ENCODE measurements at places on chromosomes 3 and 15. TPM values are rescaled to one million over a fixed set of nuclear protein-coding genes. Genes with fewer than 3 reads are reported as not detected.
A peak's percentile ranks its signal among the peaks of the same experiment; 100 is the strongest.

The GOLGA6L24 gene
- not detected for total RNA-seq

The GOLGA6L4 gene
- 0.69 TPM for total RNA-seq

The DUOX1 gene
- total RNA-seq: under 0.01 TPM

The SIDT1 gene
- not detected for total RNA-seq

The AP3B2 gene
- total RNA-seq: 0.40 TPM

The CD80 gene
- not detected for total RNA-seq

The GRK7 gene
- total RNA-seq: not detected

The CLRN1 gene
- total RNA-seq: not detected

The ISLR gene
- 0.13 TPM for total RNA-seq

The ST8SIA2 gene
- 12.7 TPM for total RNA-seq

The CAND2 gene
- 2.1 TPM for total RNA-seq

The TRIM59 gene
- 45.5 TPM for total RNA-seq

DNA sequence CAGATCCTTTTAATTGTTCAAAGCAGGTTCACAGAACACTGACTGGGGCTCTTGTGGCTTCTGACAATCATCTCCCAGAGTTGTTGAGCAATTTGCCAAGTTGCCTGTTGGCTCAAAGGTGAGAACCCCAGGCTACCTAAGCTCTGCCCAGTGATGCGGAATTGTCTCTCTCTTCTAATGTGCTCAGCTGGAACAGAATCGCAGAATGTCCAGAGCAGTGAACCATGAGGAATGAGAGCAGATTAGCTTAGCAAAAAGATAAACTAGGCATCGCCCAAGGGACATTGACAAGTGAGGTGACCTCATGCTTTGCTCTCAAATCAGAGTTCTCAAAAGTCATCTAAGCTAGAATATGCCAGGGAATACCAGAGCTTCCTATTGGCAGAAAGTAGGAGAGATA, 148.1 kb downstream of the WDR76 start:
- DNase-seq: no peak

- peak; percentile 56 for DNase-seq
These were observed 70.0 kb upstream of the HEG1 start for GRCh38 chr3:125125821-125126245.

GRCh38 chr3:52057812-52058495, 1.6 kb upstream of the DUSP7 start:
- DNase-seq: no peak

- DNase-seq: no peak
These were observed 22.4 kb downstream of the ISG20 start for GRCh38 chr15:88661041-88661700.

DNA sequence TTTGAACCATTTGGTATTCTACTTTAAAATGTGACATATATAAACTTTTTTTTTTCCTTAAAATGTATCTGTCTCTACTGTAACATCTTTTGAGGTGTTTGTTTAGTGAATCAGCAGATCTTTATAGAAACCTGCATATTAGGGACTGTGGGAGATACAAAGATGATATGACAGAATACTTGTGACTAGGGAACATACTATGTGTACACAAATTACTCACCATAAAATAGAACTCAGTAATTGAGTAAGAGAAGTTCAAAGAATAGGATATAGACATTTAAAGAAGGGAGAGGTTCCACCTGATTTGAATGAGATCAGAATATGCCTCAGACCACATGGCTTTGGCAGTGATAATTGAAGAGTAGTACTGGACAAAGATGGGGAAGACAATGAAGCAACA, 47.9 kb downstream of the ATP2C1 start:
- DNase-seq: no peak

DNA sequence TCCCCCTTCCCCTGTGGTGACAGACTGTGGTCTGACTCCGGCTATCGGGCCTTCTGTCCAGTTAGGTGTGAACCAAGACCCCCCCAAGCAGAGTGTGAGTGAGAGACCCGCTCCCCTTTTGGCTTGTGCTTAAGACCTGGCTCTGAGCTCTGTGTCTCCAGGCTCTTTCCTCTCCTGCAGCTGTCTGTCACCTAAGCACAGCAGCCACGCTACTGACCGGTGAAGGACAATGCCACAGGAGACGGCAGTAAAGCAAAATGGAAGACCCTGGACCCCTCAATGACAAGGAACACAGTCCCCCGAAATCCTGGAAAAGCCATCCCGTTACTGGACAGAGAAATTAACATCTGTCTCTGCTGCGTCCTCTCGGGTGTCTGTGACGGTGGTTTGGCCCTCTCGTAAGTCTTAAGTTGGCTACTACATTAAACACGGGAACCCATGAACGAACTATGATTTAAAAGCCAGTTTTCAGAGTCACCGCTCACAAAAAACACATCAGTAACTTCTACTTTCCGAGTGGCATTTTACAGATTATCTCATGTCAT, 53.7 kb downstream of the CHSY1 start:
- no peak for DNase-seq

- no peak for DNase-seq
These were observed 84.1 kb downstream of the LRIG1 start for GRCh38 chr3:66416556-66417304.

- peak; percentile 34 for DNase-seq
These were observed 332.4 kb upstream of the TLE3 start for GRCh38 chr15:70430069-70430468.

GRCh38 chr3:96039632-96040031, 774.8 kb upstream of the EPHA6 start:
- DNase-seq: no peak

DNA sequence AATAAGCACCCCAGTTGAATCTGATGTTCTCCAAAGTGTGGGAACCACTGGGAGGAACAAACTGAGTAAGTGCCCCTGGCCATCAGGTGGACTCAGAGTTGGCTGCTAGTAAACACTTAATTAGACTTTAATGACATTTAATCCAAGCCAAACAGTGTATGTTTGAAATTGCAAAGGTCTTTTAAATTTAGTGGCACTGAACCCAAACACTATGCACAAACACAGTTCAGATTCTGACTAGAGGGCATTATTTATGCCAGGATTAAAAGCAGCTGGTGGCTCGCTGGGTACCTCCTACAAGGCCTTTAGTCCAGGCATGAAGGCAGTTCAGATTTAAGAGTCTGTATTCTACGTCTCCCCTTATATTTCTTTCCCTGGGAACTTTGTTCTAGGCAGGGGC, 264.8 kb downstream of the CLSTN2 start:
- DNase-seq: no peak

DNA sequence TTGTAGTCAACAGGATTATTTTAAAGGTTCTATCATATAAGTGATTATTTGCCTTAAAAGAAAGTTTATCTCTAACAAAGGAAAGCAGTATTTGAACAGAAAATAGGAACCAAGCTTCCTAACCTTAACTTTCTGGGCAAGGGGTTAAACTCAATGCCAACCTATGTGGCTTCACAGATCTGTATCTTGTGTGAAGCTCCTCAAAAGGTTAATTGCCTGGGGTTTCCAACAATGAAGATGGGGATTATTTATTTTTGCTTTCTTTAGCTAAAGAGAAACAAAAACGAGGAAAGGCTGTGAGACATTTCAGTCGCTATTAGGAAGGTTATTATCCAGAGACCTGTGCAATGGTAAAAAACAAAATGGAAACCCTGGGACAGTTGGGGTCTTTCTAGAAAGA, 1.1 kb upstream of the WDR82 start:
- no peak for DNase-seq

GRCh38 chr15:89395996-89396395, 61.4 kb upstream of the POLG start:
- DNase-seq: peak; percentile 29

DNA sequence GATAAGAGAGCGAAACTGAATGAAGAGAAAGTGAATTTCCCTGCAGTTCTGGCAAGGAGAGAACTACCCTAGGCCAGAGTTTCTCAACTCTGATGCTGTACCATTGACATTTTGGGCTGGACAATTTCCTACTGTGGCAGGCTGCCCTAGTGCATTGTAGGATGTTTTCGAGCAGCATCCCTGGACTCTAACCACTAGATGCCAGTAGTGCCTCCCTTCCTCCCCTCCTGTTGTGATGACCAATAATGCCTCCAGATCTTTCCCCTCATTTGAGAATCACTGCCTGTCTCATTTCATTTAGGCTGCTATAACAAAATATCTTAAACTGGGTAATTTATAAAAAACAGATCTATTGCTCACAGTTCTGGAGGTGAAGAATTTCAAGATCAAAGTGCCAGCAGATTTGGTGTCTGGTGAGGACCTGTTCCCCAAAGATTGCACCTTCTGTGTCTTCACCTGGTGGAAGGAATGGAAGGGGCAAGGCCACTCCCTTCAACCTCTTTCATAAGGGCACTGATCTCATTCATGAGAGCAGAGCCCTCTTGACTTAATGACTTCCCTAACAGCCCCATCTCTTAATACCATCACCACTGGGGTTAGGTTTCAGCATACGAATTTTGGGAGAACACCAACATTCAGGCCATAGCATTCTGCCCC, 188.9 kb upstream of the MEIS2 start:
- DNase-seq: peak; percentile 4

DNA sequence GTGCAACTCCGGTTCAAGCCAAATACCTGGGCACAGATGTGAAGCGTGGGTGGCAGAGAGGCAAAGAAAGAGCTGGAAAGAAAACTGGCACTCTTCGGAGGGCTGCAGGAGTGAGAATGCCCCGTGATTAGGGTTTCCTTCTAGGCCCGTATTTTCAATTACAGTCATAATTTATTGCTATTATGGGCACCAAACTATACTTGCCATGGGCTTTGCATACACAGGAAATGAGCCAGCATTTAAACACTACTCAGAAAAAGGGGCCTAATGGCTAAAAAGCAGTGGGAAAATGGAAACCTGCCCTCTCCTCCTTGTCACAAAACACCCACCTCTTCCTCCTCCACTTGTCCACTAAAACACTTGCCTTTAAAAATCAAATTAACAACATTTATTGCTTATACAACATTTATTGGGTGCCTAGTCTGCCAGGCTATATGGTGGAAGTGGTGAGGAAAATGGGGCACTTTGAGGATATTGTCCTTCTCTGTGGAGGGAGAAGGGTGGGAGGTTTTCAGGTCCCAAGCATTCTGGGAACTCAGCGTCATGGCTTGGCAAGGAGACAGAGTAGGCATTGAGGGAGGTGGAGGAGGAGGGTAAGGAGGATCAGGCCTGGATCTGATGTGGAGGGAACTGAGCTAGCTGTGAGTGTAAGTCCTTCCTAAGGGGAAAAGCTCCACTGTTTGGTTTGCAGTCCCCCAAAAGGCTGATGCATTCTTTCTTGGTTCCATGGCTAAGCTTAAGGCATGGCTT, 160.9 kb downstream of the SLCO3A1 start:
- no peak for DNase-seq

DNA sequence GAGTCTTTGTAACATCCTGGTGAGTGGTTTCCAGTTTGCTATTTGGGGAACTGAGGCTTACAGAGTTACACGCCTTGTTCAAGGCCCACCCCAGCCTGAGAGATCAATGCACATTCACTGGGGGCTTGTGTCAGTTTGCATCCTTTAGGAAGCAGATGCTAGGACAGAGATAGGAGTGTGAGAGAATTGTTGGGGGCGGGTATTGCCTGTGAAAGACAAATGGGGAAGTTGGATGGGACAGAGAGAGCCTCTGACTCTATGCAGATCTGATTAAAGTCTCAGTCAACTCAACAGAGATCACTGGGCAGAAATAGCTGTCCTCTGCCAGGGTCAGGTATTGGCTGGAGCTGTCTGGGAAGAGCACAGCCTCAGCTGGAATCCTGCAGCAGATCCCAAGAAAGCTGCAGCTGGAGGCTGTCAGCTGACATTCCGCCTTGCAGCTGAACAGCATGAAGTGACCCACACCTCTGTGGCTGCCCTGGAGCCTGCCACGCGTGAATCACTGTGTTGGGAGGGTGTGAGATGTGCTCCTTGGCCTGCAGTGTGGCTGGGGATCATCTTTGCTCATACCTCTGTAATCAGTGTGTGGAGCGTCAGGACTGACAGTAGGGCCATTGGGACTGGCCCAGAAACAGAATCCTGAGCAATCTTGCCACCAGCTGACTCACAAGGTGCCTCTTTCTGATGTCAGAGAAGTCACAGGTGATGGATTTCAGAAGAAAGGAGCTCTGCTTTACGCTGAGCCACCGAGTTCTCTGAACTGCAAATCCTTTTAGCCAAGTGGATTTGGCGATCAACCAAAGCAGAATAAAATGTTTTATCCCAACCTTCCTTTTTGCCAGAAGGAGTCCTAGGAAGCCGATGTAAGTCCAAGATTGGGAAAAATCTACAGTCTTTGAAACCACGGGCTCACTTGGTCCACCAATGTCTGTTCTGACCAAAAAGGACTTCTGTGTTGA, 284.1 kb upstream of the LRRFIP2 start:
- no peak for DNase-seq

DNA sequence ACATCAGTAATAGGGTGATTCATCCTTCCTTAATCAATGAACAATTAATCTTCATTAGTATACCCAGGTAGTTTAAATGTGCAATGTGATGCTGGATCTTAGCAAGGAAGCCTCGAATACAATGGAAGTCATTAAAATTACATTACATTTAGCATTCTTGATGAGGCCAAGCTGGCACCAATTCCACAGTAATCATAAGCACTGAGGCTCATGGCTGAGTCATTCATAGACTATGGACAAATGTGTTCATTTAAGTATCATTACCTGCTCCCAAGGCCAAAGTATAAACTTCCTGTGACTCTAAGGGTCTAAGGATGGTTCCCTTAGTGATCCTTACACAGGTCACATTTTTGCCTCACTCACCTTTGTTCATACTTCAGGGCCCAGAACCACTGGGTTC, 266.4 kb upstream of the CDIN1 start:
- no peak for DNase-seq

DNA sequence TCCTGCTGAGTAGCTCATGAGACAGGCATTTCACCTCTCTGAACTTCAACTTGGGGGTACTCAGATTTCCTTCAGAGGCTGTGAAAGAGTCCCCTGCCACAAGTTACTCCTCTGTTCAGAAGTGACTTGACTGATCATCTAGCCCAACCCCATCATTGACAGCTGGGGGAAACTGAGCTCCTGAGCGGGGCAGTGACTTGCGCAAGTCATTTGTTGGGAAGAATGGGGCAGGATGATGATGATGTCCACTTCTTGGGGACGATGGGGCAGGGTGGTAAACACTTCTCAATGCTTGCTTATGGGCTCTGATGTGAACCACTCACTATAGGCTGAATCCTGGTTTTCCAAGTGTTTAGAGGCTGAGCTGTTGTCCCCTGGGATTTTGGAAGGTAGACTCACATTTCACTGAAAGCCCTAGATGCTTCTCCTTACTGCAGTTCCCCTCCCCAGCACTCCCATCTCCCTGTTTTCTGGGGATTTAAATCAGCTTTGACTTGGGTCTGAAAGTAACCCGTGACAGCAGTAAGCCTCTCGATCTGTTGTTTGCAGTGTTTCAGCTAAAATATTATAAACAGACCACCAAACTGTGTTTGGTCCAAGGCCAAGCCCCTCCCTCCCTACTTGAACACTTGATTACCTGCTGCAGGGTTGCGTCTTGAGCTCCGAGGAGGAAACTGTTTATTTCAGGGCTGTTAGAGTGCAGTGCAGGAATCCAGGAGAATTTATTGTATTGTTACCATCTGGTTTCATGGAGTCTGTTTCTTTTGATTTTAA, 25.1 kb downstream of the SMAD3 start:
- peak; percentile 64 for DNase-seq

DNA sequence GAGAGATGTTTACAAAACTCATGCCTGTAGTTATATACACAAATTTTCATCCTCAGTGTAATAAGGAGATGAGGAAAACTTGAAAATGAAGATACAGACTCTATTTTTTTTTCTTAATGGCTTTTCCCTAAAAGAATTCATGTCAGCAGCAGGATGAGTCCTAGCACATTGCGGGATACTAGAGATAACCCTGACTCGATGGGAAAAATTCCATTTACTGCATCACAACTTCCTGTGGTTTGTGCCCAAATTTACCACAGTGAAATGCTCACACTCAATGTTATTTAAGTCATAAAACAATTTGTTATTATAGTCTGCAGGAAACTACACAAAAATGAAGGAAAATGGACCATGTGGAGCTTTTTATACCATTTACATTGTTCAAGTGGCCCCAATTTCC, 581.9 kb upstream of the ZNF717 start:
- DNase-seq: no peak
